ENCODE measurements at places on chromosomes 4 and X. TPM values are rescaled to one million over a fixed set of nuclear protein-coding genes. Genes with fewer than 3 reads are reported as not detected.

DNA sequence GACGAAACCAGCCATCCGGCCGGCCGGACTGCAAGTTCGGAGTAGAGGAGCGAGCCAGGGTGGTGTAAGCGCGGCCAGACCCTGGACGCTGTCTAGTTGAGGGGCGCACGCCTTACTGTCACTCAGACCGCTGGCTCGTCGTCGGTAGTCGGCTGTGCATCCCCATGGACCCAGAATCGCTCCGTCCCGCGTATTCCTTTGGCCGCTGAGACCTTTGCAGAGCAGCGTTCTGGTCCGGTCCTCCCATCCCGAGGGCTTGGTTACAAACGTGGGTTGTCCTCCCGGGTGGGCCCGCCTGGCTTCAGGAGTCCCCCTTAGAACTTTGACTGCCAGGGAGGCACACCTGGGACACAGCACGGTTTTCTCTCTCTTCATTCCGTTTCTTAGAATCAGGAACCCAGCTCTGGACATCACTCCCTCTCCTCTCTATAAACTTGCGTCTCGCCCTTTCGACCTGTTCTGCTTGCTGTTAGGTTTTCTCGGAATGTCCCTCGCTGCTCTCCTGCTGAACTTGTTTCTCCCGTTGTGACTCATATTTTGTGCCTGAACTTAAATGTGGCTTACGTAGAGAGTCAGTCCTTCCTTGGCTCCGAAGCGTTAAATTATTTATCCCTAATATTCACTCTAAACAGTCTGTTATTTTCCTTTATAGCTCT is 672 bp downstream of the PGM2 start:
- H3K27me3 ChIP-seq, result no peaks in the 10 kb centered on the region
- DNase-seq, result peak; percentile 58
- peak overlapping the region; percentile 81 for H3K4me3 ChIP-seq
- H3K4me1 ChIP-seq, result peaks cover 3% of the 10 kb centered on the region

- no peaks in the 10 kb centered on the region for H3K4me1 ChIP-seq
- no peak for DNase-seq
- H3K27me3 ChIP-seq, result no peaks in the 10 kb centered on the region
- no peaks in the 10 kb centered on the region for H3K36me3 ChIP-seq
Observed at GRCh38 chr4:114782415-114783214, 184.0 kb downstream of the UGT8 start.

DNA sequence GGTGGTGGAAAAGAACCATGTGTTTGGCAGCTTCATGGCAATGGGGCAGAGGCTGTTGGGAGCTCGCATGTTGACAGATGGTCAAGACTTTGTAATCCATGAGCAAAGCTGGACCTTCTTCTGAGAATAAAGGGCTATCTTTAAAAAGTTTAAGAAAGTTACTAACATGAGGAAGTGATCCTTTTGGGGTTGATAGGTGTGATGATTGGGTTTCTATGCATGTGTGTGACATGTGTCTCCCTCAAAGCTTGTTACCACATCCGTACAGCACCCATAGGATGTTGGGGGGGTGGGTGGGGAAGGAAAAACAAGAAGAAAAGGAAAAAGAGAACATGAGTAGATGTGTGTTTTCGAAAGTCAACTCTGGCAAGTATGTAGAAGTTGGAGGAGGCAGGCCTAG is 123.0 kb upstream of the TLR3 start:
- H3K27me3 ChIP-seq, result no peaks in the 10 kb centered on the region
- H3K4me3 ChIP-seq, result no peak overlapping the region
- H3K4me1 ChIP-seq, result no peaks in the 10 kb centered on the region

GRCh38 chr4:1019729-1020470 is 8.5 kb downstream of the FGFRL1 start:
- no peak overlapping the region for H3K4me3 ChIP-seq
- no peak for DNase-seq
- no peak overlapping the region for H3K27ac ChIP-seq
- H3K36me3 ChIP-seq, result no peaks in the 10 kb centered on the region
- H3K4me1 ChIP-seq, result no peaks in the 10 kb centered on the region

The SPOCK3 gene
- polyA plus RNA-seq, result 0.16 TPM

DNA sequence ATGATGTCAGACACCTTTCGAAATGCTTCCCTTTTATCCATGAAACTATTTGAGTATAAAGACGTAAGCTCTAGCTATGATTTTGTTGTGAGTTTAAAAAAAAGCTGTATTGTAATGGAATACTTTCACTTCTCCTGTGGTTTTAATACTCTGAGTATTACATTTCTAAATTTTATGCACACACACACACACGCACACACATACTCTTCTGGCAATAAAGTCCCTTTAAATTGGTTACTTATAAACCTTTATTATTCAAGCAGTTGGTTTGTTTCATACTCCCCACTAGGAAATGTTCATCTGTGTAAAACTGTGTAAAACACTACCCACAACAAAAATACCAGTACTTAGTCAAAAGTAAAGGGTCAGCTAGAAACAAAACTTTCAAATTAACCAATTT is 18.2 kb downstream of the VAMP7 start:
- no peak for DNase-seq
- no peaks in the 10 kb centered on the region for H3K27me3 ChIP-seq
- no peaks in the 10 kb centered on the region for H3K36me3 ChIP-seq
- no peak overlapping the region for H3K4me3 ChIP-seq
- no peak overlapping the region for H3K27ac ChIP-seq
- no peaks in the 10 kb centered on the region for H3K4me1 ChIP-seq

GRCh38 chr4:10504570-10505179 is 47.4 kb upstream of the ZNF518B start:
- no peak overlapping the region for H3K27ac ChIP-seq
- H3K36me3 ChIP-seq, result no peaks in the 10 kb centered on the region
- no peak overlapping the region for H3K4me3 ChIP-seq
- no peak for DNase-seq
- no peaks in the 10 kb centered on the region for H3K4me1 ChIP-seq

DNA sequence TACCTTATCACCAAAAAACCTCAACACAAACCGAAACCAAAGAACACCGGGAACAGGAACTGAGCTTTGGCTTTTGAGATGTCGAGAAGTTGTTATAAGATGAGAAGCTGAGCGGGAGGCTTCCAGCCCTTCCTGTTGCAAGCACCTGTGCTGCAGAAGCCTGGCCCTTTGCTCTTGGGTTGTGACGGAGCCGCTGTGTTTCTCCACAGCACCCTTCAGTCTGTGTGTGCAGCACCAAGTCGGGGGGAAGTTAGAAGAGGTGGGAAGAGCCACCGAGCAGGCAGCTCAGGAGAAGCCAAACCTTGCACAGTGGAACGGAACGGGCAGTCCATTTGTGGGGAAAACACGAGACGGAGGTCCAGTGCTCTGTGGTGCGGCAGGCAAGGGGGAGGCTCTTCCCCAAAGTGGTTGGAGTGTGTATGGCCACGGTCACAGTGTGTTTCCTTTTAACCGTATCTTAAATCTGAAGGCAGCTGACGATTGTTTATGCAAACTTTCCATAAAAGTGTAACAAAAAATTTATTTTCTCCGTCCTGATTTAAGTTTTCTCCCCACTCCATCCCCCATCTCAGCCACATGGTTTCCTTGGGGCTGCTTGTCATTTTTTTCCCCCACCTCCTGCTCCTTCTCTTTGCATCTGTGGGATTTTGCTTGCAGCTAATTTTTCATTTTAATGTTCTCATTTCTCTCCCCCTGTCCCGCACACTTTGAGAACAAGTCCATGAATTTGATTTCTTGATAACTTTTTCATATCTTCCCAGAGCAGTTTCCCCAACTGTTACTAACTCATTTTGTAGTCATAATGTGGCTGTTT is 123.7 kb downstream of the STOX2 start:
- H3K27ac ChIP-seq, result no peak overlapping the region
- no peak for DNase-seq
- H3K27me3 ChIP-seq, result no peaks in the 10 kb centered on the region
- H3K4me3 ChIP-seq, result peak overlapping the region; percentile 54

DNA sequence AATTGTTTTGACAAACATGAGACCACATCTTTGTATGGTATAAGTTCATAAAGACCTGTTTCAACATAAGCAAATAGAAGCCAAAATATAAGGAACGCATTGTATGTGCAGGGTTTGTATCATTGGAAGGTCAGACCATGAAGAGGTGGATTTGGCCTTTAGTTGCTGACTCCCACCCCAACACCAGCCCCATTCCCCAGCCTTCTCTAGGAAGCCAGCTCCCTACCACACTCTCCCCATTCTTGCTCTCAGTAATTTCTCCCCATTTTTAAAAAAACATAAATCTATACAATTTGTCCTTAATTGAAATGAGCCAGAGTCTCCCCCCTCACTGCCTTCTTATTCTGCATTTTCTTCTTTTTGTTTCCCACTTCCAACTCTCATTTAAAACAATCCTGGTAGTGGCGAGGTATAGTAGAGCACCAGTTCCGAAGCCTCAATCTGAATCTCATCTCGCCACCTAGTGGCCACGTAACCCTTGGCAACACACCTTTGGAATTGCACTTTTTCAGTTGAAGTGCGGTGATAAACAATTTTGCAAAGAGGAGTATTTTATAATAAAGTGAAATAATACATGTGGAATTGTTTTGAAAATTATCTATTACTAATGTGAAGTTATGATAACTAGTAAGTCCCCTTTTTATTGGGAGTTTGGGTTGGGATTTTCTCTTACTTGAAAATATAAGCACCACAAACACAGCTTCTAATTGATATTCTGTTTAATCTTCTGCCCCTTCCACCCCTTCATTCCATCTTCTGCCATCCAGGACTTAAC is 126.6 kb downstream of the ASB9 start:
- no peak overlapping the region for H3K4me3 ChIP-seq
- H3K27me3 ChIP-seq, result no peaks in the 10 kb centered on the region
- no peak overlapping the region for H3K27ac ChIP-seq

GRCh38 chr4:146495269-146495668 is 26.5 kb downstream of the SLC10A7 start:
- peak; percentile 40 for DNase-seq
- H3K27ac ChIP-seq, result no peak overlapping the region
- no peak overlapping the region for H3K4me3 ChIP-seq
- peaks cover 2% of the 10 kb centered on the region for H3K4me1 ChIP-seq
- H3K36me3 ChIP-seq, result no peaks in the 10 kb centered on the region

GRCh38 chr4:139887962-139888735 is 222.5 kb downstream of the MGST2 start:
- H3K36me3 ChIP-seq, result no peaks in the 10 kb centered on the region
- no peaks in the 10 kb centered on the region for H3K27me3 ChIP-seq
- H3K4me1 ChIP-seq, result peaks cover 5% of the 10 kb centered on the region
- no peak overlapping the region for H3K27ac ChIP-seq
- no peak for DNase-seq

- no peaks in the 10 kb centered on the region for H3K27me3 ChIP-seq
- no peaks in the 10 kb centered on the region for H3K36me3 ChIP-seq
- H3K4me3 ChIP-seq, result no peak overlapping the region
- H3K27ac ChIP-seq, result no peak overlapping the region
- H3K4me1 ChIP-seq, result no peaks in the 10 kb centered on the region
- DNase-seq, result peak; percentile 48
Observed at GRCh38 chrX:132786217-132786616, 172.2 kb downstream of the HS6ST2 start.

DNA sequence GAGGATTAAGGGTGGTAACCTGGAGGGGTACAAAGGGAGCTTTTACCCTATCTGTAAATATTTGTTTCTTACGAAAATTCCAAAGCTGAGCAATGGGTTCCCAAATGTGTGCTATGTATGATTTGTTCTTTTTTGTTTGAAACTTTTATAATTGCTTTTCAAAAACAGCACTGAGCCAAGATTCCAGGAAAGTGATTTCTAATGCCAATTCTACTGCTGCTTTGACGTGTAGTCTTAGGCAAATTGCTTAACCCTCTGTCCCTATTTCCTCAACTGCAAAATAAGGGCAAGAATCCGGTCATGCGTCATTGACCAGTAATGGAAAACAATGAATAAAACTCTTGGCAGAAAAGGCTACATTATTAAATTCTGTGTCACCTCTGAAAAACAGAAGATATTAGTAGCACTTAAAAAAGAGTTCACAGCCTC is 454.7 kb downstream of the IL15 start:
- peaks cover under 1% of the 10 kb centered on the region for H3K4me1 ChIP-seq
- H3K27ac ChIP-seq, result peak overlapping the region; percentile 85

DNA sequence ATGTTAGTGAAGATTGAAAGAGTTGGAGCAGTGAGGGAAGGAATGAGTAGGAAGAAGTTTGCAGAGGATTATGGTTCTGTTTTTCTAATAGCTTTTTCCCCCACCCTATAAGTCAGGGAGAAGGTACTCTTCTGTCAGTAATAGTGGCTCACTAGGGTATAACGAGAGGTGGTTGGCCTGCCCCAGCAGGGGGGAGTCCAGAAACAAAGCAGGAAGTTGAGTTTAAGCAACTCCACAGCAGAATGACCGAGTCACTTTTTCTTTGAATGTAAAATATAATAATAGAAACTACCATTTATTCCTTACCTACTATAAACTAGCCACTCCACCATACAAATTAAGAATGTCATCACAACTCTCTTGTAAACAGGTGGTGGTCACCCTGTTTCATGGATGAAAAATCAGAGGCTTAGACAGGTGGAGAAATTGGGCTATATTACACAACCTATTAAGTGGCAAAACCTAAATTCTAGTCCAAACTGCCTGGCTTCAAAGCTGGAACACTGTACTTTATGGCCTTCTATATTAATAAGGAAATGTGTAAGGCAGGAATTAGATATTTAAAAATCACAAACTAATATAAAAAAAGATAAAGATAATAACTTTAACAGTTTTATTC is 21.9 kb downstream of the AP1AR start:
- no peaks in the 10 kb centered on the region for H3K4me1 ChIP-seq
- H3K4me3 ChIP-seq, result no peak overlapping the region
- DNase-seq, result no peak
- H3K27me3 ChIP-seq, result no peaks in the 10 kb centered on the region
- H3K27ac ChIP-seq, result no peak overlapping the region

DNA sequence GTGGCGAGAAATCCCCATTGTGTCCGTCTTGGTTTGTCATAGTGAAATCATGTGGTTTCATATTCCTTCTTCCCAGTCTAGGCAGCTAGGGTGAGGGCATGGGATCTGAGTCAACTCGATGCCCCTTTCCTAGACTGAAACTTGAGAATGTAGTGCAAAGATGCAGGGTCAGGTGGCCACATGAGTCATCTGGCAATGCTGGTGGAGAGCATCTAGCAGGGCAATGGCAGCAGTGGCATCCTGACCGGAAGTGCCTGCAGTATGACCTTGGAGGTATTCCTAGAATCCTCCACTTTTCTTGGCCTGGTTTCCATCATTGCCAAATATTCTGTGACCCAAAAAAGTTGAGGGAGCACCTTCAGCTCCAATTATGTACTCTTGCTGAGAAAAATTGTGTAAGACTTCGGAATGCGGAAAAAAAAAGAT is 39.1 kb upstream of the TMEM184C start:
- H3K36me3 ChIP-seq, result no peaks in the 10 kb centered on the region
- peak; percentile 96 for DNase-seq
- H3K27ac ChIP-seq, result no peak overlapping the region
- peaks cover 4% of the 10 kb centered on the region for H3K4me1 ChIP-seq

The PSAPL1 gene
- not detected for polyA plus RNA-seq

The RIPPLY1 gene
- polyA plus RNA-seq, result not detected

- DNase-seq, result no peak
- no peak overlapping the region for H3K4me3 ChIP-seq
- peaks cover 2% of the 10 kb centered on the region for H3K4me1 ChIP-seq
- no peaks in the 10 kb centered on the region for H3K36me3 ChIP-seq
- no peak overlapping the region for H3K27ac ChIP-seq
Observed at GRCh38 chr4:57055886-57056285, 54.3 kb downstream of the IGFBP7 start.

The ACOT9 gene
- polyA plus RNA-seq, result 70.9 TPM

Measured in fibroblast of lung (primary cell).